Esophagus (tissue), 2 donors: ENCODE measurements at places on chromosomes 11 and 22. TPM values are rescaled to one million over a fixed set of nuclear protein-coding genes. Genes with fewer than 3 reads are reported as not detected.

The AQP11 gene
- 0.06 TPM for polyA plus RNA-seq

The CHADL gene
- 2.8 TPM for polyA plus RNA-seq

The GPR83 gene
- 0.06 TPM for polyA plus RNA-seq

The MYOD1 gene
- polyA plus RNA-seq: not detected

The PATE4 gene
- polyA plus RNA-seq: not detected

The CD3G gene
- 0.45 TPM for polyA plus RNA-seq

The GLYATL2 gene
- 0.13 TPM for polyA plus RNA-seq

The ACR gene
- polyA plus RNA-seq: 0.20 TPM

The DDX6 gene
- polyA plus RNA-seq: 22.6 TPM

The TLCD5 gene
- polyA plus RNA-seq: 0.55 TPM

The TMPRSS6 gene
- polyA plus RNA-seq: 0.05 TPM

The LRFN4 gene
- polyA plus RNA-seq: 5.4 TPM

The SDF2L1 gene
- 52.7 TPM for polyA plus RNA-seq

The CLCF1 gene
- polyA plus RNA-seq: 1.4 TPM

The INPP5J gene
- polyA plus RNA-seq: 3.3 TPM

The PDXP gene
- polyA plus RNA-seq: 1.4 TPM

The MRPL23 gene
- 163 TPM for polyA plus RNA-seq

The MS4A12 gene
- not detected for polyA plus RNA-seq

The OR2D2 gene
- polyA plus RNA-seq: not detected

The OR5B21 gene
- not detected for polyA plus RNA-seq

The SCT gene
- polyA plus RNA-seq: not detected

The CCDC81 gene
- polyA plus RNA-seq: 0.31 TPM

The DEFB131B gene
- not detected for polyA plus RNA-seq
